ENCODE measurements at places on chromosomes 2 and 18.

- no peak for DNase-seq
Observed at GRCh38 chr2:152372438-152372984, 37.5 kb downstream of the FMNL2 start.

GRCh38 chr2:240605867-240606743 is 19.2 kb upstream of the GPR35 start:
- no peak for DNase-seq

DNA sequence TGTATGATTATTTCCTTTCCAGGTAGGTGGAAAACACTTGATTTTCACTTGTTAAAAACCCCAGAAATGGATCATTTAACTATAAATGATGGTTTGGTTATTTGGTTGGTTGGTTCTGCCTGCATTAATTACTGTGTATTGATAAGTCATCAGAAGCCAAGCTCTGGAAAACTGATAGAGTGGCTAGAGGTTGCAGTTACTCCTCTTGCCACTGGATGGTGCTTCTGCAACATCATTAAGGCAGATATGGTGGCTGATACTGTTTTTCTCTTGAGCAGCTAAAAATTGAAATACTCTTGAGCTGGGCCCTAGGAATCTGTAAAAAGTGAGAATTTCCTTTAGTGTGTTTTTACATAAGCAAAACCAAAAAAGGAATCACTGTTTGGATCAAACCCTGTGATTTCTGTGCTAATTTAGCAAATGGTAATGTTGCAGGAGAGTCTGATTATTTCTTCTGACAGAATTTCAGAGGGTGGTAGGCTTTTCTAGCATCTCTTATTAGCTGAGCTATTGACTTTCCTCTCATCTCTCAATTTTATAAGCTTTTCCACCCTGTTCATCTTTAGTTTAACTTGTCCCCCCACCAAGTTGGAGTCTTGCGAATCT is 54.3 kb downstream of the RAB10 start:
- no peak for DNase-seq

DNA sequence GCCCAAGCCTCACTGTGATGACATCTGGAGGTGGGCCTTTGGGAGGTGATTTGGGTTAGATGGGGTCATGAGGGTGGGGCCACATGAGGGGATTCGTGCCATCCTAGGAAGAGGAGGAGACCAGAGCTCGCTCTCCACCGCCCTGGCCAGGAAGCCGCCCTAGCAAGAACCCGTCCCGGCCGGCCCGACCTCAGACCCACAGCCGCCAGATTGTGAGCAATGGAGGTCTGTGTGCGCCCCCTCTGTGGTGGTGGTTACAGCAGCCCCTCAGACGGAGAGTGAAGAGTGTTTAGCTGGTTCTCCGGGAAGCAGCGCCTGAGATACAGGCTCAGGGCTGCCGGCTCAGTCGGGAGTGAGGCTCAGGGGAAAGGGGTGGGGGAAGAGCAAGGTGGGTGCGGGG is 83.3 kb downstream of the RTP5 start:
- no peak for DNase-seq

Data from SIG-M5 (cell line).